Activated CD4-positive, alpha-beta T cell treated with anti-CD3 and anti-CD28 coated beads, Interleukin-2, amount 50 U/mL, for 1 hour (primary cell): ENCODE measurements at places on chromosomes 16 and 17.
A peak's percentile ranks its signal among the peaks of the same experiment; 100 is the strongest.

DNA sequence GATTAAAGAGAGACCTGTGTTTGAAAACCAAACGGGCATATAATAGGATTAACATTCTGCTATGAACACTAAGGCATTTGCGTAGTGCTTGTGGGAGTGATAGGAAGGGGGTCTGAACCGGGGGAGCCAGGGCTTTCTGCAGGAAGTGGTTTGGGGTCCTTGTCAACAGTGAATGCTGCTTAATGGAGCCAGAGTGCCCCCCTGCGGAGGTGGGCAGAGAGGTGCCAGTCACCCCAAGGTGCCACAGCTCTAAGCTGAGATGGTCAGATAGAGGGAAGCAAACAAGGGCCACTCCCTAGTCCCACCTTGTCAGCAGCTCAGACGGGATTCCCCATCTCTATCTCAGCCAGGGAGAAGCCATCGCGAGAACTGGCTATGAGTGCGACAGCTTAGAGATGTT, 17.7 kb downstream of the NAA60 start:
- peak; percentile 25 for DNase-seq

DNA sequence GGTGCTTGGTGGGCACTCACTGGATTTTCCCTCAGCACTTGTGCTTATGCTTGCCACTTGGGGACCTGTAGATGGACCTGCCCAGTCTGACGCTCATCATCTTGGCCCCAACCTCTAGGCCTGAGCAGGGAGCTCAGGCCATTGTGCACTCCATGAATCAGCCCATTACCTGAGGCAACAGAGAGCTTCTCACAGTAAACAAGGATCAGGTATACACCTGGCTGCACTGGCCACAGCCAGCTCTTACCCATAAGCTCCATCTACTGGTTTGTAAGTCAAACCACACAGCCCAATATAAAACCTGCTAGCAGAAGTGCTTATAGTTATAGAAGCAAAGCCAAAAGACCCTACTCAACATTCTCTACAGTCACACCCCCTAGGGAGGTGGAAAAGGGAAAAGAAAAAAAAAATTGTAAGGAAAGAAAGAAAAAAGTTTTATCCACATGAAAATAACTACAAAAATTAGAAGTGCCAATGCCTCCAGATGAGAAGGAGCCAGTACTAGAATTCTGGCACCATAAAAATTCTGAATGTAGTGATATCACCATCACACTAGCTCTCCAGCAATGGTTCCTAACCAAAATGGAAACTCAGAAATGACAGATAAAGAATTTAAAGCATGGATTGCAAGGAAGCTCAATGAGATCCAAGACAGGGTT, 87.8 kb upstream of the CDH5 start:
- no peak for DNase-seq

GRCh38 chr17:3827124-3827773, 18.8 kb downstream of the NCBP3 start:
- peak; percentile 69 for DNase-seq

DNA sequence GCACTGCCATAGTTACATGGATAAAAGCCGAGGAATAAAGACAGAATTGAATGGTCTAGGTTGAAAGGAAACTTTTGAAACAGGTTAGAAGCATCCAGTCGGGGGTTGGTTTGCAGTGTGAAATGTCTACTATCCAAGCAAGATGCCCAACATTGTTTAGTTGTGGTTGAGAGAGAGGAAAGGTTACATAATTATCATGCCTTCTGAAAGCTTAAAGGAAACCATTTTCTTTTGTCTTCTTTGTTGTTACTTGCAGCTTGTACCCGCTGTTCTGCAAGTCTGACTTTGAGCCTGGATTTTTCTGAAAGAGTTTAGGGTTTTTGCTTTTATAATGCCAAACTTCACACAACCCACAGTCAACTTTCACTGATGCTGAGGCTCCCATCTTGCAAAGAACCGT, 167.9 kb downstream of the AXIN2 start:
- no peak for DNase-seq

DNA sequence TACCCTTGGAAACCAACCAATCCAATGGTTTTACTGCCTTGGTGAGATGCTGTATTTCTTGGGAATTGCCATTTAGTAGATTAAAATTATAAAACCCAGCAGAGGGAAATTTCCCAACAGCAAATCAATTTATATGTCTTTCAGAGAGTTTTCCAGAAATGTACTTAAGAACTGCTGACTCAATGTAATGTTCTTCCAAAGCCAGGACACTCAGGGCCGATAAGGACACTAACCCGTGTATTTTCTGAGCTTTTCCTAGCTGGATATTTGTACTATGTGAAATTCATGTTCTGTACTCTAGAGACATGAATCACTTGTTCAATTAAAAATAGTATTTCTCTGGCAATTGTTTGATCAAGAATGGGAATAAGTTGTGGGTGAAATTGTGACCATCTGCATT, 121.4 kb downstream of the KCNJ2 start:
- DNase-seq = no peak

GRCh38 chr17:40460968-40461731, 17.9 kb downstream of the IGFBP4 start:
- no peak for DNase-seq

- no peak for DNase-seq
These were observed 100.3 kb downstream of the ZFHX3 start for GRCh38 chr16:72947379-72948237.

DNA sequence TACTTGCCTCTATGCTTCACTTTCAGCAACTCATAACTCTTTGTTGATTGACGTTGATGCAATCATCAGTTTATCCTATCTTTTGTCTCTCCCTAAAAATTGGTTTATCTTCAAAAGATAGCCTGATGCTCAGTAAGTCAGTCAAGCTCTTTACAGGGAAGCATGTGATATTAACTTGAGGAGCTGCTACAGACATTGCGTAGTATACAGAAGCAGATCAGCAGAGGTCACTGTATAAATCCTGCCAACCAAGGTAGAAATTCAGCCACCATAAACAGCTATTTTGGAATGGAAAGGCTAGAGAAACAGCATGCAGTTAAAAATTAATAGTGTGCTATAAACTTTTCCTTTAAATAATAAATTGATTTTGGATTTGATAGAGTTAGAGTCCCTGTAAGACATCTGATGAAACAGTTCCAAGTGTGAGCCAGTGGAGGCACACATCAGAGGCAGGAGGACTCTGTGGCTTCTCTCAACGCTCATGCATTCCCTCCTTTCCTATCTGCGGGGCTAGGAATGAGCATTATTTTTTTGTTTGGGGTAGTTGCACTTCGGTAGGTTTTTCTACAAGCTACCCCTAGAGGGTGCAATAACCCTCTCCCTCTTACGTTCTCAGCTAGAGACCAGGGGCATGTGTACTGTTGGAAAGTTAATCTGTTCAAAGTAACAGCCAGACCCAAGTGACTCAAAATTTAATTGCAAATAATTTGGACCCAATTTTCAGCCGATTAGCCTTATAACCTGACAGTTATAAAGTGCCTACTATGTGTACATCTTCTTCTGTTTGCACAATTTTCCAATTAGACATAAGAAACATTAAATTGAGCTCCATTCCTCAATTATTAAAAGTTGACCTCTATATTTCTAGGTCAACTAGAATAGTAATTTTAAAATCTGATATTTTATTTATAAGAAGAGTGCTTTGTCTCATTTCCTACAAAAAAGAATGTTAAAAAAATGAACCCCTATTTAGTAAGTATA, 647.7 kb upstream of the SOX9 start:
- DNase-seq = no peak

DNA sequence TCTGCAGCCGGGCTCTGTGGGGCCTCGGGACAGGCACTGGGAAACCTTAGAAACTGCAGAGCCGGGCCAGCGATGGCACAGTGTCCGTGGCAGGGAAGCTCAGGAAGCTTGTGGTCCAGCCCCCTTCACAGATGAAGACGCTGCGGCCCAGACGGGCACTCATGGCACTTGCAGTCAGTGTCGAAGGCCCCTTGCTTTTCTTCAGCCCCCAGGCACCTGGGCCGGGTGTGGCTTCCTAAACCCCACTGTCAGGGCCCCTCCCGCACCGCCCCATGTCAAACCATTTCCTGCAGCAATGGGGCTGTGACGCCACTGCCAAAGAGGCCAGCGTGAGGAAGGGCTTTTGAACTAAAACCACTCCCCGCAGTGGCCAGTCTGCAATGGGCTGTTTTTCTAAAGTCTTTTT, 164.0 kb downstream of the LAT start:
- peak; percentile 80 for DNase-seq

DNA sequence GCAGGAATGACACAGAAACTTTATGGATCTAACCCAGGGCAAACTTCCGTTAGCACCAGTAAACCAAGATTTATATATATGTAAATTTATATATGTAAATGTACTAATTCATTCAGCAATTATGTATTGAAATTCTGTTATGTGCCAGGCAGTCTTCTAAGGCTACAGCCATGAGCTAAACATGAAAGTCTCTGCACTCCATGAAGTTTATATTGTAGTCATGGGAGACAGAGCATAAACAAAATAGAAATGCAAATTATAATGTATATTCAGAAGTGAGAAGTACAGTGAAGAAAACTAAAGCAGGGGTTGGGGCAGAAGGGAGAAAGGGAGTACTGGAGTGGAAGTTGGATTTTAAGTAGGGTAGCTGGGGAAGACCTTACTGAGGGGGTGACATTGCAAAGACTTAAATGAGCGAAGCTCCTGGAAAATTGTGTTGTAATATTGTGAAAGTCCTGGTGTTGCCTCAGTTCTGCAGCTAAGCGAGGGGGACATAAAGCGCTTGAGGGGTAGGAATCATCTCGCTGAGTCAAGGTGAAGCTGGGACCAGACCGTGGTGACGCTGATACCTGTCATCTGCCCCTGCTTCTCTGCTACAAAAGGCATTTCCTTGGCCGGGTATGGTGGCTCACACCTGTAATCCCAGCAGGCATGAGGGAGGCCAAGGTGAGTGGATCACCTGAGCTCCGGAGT, 64.8 kb downstream of the YPEL2 start:
- no peak for DNase-seq

GRCh38 chr17:34486761-34487160, 92.6 kb upstream of the TMEM132E start:
- no peak for DNase-seq

- DNase-seq = no peak
These were observed 106.5 kb downstream of the ABCC6 start for GRCh38 chr16:16116841-16117240.

GRCh38 chr17:63222655-63223054, 223.5 kb downstream of the CYB561 start:
- DNase-seq = no peak

DNA sequence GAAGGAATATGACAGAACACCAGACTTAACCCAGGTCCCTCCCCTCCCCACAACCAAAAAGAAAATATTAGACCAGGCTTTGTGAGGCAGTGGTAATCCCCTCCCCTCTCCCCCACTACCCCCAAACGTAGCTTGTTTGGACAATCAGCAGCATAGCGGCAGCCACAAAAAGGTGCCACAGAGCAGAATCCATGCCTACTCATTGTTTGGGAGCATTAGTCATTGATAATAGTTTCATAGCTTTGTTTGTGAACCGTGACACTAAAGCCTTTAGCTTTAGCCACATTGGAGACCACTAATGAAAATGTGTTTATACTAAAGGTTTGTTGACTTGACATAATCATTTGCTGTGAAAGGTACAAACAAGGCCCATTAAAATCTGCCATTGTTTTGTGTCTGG, 65.1 kb downstream of the NUP93 start:
- no peak for DNase-seq

GRCh38 chr16:10579965-10580882, at the start of gene EMP2:
EMP2 (minus strand) TSS chr16:10580598; CDS start chr16:10547617, 32,981 bp downstream.
- DNase-seq = no peak

DNA sequence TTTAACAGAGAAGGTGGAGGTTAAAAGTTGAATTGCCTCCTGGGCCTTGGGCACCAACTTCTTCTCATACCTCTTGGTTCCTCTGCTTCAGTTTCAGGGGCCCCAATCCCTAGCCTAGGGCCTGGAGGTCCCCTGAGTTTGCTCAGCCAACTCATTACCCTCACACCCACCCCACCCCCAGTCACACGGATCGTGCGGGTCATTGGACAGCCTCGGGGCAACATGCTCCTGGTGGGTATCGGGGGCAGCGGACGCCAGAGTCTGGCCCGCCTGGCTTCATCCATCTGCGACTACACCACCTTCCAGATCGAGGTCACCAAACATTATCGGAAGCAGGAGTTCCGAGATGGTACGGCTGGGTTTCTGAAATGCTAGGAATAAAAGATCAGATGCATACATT, 36.0 kb upstream of the KDM6B start:
- DNase-seq = no peak

GRCh38 chr16:83392743-83393142, 415.0 kb upstream of the HSBP1 start:
- DNase-seq = no peak

- no peak for DNase-seq
These were observed 308.9 kb upstream of the DYNLRB2 start for GRCh38 chr16:80231888-80232287.
